ENCODE measurements at places on chromosomes 16 and 17.
A peak's percentile ranks its signal among the peaks of the same experiment; 100 is the strongest.

GRCh38 chr17:78704594-78704993 is 77.5 kb downstream of the CYTH1 start:
- DNase-seq = no peak

- no peak for DNase-seq
Observed at GRCh38 chr17:73091770-73092522, 542 bp downstream of the SLC39A11 start.

DNA sequence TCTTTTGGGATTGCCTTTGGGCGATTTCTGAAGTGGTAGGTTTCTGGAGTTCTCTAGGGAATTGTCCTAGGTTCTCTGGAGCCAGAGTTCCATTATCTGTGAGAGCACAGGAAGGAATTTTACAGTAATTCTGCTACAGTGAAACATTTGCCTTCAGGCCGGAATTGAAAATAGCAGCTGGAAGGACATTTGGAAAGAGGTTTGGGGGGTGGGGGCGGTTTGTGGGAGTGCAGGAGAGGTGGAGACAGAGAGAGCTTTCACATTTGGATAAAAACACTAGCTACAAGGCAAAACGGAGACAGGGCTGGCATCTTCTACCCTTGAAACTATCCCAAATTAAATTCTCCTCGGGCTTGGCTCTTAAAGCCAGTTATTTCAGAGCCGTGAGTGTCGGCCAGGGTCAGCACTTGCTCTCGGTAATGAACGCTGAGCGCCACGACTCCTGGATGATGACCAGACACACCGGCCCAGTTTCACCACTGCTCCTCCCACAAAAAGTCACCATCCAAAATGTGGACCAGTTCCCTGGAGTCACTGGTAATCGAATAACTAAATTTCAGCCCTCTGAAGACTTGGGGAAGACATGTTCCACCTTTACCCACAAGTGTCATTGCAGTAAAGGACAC is 67.7 kb upstream of the TANC2 start:
- DNase-seq = no peak

GRCh38 chr16:53775106-53775820 is 71.3 kb downstream of the FTO start:
- no peak for DNase-seq

DNA sequence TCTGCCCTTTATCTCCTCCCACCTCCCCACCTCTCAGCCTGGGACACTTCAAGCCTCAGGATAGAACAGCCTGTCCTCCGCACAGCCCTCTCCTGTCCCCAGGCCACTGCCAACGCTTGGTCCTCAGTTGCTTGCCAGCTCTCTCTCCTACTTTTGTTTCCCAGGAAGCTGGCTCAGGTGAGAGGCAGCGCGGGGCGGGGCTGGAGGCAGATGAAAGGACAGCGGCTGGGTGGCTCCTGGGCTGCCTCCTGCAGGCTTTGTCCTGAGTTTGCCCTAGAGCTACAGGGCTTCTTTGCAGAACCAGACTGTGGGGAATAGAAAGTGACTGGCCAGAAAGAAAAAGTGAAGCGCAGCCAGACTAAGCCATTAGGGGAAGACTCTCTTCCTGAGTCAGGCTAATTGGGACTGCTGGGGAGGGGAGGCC is 48.2 kb upstream of the CDC42EP4 start:
- DNase-seq = no peak

DNA sequence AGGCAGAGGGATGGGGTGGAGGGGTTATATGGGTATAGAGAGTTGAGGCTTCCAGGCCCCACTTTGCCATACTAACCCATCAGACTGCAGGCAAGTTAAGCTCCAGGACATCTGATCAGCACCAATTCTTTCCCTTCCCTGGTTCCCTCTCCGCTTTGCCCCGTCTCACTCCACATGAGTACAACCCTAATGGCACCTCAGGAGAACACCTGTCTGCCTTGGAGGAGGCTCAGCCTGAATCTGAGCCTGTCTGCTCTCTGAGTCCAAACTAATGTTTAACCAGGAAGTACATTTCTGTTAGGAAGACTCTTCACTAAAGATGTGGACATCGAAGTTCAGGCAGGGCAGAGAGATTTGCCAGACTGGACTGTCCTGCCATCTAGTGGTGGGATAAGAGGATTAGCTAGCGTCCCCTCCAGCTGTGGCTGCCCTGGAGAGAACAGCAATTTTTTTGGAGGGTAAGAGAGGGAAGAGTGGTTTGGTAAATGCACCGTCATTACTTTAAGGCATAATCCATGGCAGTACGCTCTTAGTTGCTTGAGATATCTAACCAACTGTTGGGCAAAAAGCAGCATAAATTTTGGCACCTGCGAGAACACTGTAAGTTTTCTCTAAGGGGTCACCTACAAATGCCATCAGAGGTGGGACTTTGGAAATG is 29.2 kb upstream of the LRRC75A start:
- peak; percentile 52 for DNase-seq

GRCh38 chr16:17224879-17225281 is 245.9 kb downstream of the XYLT1 start:
- no peak for DNase-seq

DNA sequence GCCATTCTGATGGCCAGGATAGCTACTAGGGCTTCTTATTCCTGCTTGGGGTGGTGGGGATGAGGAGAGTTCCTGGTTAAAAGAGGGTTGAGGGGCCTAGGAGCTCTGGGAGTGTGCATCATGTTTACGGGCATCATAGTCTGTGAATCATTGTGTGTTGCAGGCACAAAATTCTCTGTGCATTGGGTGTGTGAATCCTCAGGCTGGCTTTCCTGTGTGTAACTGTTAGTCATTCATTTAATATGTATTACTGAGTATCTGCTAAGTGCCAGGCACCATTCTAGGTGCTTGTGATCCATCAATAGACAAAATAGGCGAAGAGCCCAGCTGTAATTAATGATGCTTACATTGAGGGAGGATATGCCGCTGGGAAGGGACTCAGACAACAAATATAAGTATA is 5.8 kb downstream of the PPY start:
- no peak for DNase-seq

DNA sequence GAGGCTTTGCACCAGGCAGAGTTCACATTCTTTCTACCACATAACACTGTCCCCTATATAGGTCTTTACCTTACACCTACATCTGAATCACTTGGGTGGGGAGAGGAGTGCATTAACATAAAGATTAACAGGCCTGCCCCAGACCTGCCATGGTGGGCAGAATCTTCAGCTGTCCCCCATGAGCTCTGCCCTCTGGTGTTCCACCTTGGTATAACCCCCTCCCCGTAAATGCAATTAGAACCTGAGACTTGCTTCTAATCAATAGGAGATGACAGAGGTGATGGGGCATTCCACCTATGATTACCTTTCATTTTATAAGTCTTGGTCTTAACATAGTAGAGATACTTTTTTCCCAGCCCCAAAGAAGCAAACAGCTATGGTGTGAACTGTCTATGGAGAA is 20.4 kb upstream of the GRIN2A start:
- no peak for DNase-seq

DNA sequence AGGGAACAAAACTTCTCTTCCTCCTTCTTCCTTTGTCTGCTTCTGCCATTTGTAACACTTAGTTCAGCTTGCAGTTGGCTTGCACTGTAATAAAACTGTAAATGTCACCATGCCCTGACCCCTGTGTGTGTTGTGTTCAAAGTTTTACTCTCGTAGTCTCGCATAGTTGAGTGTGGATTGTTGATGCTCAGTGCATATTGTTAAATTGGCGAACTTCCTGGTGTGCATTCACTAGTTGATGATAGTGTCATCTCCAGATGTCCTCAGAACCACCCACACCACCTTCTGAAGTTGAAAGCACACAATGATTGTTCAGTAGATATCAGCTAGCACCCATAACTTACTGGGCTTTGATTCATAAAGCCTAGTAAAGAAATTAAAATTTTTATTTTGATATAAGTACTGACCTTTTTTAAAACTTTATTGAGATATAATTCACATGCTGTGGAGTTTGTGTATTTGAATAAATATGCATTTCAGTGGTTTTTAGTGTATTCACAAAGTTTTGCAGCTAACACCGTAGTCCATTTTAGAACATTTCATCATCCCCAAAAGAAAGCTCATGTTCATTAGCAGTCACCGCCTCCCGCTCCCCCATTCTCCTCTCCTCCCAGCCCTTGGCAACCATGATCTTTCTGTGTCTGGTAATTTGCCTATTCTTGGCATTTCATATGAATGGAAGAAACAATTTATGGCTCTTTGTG is 25.0 kb downstream of the USP10 start:
- no peak for DNase-seq

GRCh38 chr16:59210955-59211541 is 476.9 kb upstream of the GOT2 start:
- no peak for DNase-seq

DNA sequence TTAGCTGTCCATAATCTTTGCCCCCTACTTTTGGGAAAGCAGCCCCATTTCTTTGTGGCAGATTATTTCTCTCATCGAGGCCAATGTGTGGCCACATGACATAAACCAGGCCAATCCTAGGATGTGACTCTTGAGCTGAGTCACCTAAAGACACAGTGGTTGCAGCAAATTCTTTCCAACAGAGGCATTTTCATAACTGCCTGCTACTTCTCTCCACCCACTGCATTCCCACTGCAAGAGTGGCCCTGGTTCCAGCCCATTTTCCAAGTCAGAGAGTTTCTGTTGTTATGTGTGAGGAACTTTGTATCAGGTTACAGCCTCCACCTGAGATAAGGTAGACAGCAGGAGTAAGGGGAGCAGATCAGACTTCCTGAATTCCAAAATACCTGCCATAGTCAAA is 195.2 kb downstream of the RGS9 start:
- no peak for DNase-seq

GRCh38 chr16:58853854-58854791 is 120.0 kb upstream of the GOT2 start:
- no peak for DNase-seq

- no peak for DNase-seq
Observed at GRCh38 chr17:17874478-17874877, 37.7 kb upstream of the SREBF1 start.

DNA sequence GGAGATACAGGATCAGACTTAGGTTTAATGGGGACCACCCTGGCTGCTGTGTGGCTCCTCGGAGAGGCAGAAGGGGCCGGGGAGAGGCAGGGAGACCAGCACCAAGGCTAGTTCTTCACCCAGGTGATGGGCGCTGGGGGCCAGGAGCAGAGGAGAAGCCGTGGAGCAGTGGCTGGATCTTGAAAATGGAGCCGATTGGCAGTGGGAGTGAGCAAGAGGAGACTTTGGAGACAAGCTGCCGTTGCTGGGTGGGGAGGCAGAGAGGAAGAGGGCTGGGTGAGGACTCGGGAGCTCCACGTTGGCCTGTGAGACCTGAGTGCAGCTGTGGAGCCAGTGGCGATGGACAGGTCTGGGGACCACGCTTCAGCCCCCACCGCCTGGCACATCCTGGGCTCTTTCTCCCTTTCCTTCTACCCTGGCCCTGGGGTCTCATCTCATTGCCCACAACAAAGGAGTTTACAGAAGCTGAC is 9.0 kb downstream of the RAB11FIP4 start:
- no peak for DNase-seq

Measured in CMK (cell line).